ENCODE measurements at places on chromosomes 5 and 9.

- no peak for DNase-seq
Observed at GRCh38 chr5:59179704-59180103, 596.8 kb downstream of the RAB3C start.

GRCh38 chr5:16897800-16898199 is 38.3 kb downstream of the MYO10 start:
- no peak for DNase-seq

GRCh38 chr9:125202846-125203618 is 2.7 kb downstream of the RABEPK start:
- no peak for DNase-seq

DNA sequence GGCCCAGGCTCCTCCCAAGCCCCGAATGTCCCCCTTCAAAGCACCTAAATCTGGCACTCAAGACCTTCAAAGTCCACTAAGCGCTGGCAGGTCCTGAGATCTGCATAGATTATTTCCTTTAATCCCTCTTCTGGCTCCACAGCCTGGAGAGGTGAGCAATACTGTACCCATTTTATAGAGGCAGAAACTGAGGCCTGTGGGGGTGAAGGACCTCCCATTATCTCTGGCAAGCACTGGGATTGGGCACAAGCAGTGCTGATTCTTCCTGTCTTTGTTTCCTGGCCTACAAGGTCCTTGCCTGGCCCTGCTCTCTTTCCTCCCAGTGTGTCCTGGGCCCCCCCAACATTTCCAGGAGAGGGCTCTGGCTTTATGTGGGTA is 252.3 kb downstream of the PBX3 start:
- no peak for DNase-seq

DNA sequence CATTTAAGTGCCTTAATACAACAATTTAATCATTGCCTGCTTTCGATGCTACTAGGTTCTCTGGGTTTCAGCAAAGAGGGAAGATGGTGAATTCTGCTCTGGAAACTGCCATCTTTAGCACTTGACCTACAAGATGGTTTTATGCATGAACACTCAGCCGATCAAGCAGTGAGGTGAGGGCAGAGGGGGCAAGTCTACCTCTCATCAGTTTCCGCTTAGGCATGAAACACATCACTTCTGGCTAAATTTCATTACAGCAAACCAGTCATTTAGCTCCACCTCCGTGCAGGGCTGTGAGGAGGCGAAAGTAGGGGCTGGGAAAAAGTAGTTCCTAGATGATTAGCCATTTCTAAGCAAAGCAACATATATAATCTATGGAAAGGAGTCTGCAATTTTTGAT is 1018.0 kb downstream of the CDH18 start:
- DNase-seq, result no peak

DNA sequence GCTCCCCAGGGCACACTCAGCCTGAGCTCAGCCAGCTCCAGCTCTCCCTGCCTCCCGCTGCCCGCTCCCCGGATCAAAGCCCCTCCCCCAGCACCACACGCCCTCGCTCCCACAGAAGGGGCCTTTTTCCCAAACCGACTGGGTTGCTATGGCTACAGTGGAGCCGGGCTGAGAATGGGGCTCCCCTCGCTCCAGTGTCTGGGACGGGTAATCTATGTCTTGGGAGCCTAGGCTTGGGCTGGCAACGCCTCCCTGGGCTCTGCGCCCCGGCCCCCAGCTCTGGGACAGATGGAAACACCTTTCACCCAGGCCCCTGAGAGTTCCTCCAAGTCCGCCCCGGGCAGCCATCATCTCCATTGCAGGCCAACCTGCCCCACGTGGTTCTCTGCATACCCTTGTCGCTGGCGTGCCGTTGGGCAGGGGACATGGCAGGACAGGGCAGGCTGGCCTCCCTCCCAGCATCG is 29.6 kb downstream of the NOTCH1 start:
- DNase-seq, result no peak

- no peak for DNase-seq
Observed at GRCh38 chr5:107776922-107777740, 106.4 kb upstream of the EFNA5 start.

DNA sequence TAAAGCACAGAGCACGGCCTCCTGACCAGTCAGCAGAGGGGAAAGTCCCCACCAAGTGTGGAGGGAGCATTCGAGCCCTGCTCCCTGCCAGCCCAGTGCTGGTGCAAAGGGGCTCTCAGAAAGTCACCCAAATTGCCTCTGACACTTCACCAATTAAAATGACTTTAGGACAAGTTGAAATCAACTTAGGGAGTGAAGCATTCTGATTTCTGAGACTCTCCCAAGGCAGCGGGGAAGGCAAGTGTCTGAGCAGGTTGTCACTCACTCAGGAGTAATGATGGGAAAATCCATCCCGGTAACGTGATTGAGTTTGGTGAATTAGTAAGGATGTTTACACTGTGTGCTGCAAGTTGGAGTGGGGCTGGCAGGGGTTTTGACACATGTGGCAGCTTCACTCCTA is 73.7 kb downstream of the PCDH1 start:
- no peak for DNase-seq

DNA sequence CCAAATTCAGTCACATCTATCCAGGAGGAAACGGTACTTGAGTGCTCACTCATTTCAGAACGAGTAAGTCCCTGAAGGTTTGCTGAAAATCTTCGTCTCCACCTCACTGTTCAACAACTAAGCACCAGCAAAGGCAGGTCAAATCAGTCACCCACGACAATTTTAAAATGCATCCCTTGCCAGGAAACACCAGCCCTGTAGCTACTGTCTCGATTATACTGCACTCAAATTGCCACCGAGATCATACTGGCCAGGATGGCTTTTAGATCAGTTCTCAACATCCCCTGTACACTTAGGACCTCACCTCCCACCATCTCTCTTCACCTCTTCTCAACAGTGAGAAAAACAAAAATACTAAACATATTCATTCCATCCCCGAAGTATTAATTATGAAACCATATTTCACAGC is 298.6 kb downstream of the AGTPBP1 start:
- DNase-seq, result no peak

DNA sequence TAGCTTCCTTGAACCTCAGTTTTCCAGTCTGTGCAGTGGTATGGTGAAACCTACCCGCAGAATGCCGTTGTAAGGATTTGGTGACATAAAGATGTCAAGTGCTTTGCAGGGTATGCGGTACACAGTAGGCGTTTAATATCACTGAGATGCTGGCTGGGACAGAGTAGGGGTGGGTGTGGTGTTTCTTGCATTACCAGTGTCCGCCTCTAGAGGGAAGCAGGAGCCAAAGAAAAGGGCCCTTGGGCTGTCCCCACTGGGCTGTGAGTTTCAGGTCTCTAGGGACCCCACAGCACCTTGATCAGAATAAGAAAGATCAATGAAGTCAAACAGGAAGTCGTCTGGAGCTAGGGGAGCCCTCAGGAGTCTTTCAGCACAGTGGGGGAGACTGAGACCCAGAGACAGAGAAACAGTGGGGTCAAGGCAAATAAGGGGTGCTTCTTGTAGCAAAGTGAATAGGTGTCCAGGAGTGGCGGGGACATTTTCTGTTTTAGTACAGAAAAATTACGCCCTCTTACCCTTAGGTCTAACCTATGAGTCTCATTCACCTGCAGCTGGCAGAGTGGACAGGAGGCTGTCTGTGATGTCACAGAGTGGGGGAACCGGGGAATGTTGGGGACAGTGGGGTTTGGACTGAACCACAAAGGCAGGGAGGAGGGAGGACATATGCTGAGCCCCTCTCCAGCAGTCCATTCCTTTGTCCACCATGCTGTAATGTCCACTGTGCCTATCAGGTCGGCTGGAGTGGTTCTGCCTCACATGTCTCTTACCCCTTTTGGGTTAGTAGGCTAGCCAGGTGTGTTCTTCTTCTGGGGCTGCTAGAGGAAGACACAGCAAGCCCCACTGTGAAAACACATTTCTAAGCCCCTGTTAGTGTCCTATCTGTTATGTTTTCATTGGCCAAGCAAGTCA is 4.7 kb upstream of the TEX53 start:
- DNase-seq, result peak; percentile 35

DNA sequence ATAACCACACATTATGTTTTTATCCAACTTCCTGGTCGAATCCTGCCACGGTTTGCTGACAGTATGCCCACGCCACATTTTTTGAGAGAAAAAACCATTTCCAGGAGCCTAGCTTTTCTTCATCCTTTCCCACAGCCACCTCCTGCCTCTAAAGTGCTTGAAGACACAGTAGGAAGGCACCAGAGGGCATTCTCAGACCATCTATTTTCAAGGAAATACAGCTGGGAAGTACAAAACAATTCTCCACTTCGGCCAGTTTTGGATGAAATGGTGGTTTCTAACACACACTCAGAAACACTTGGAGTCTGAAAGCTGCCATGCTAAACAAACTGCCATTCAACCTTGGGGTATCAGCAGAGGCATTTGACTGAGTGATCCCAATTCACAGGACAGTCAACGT is 86.3 kb upstream of the RPS23 start:
- DNase-seq, result peak; percentile 75

- no peak for DNase-seq
Observed at GRCh38 chr5:181121675-181122561, 9.1 kb downstream of the OR2V1 start.

GRCh38 chr5:89267788-89268187 is 384.8 kb upstream of the MEF2C start:
- no peak for DNase-seq

DNA sequence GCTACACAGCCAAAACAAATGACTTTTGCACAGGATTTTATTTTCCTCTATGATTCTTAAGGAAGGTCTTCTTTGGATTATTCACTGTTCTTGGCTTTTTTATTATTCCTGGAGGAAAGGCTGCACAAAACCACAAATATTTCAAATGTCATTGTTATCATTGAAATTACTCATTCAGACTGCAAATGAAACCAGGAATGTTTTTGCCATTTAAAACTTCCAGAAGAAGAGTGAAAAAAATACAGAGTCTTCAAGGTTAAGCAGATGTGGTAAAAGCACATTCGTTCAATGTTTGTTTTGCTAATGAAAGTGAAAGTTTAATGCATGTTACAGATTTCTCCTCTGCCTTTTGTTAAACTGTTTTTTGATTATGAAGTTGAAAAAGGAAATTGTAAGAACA is 238.2 kb downstream of the TLE4 start:
- DNase-seq, result peak; percentile 12

DNA sequence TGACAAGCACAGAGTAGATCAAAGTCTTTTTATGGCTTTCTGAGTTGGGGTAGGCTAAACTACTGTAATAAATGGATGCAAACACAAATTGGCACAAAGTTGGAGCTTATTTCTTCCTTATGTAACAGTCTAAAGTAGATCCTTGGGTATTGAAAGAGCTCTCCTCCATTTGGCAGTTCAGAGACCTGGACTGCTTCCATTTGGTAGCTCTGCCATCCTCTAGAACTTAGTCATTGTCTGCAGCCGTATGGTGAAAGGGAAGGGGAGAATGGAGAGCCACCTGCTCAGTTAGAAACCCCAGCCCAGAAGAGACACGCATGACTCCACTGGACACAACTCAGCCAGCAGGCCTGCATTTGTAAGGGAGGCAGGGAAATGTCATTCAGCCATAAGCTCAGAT is 345.0 kb downstream of the DMAC1 start:
- no peak for DNase-seq

GRCh38 chr9:131546336-131547084 is 1.2 kb downstream of the PRRT1B start:
- no peak for DNase-seq

DNA sequence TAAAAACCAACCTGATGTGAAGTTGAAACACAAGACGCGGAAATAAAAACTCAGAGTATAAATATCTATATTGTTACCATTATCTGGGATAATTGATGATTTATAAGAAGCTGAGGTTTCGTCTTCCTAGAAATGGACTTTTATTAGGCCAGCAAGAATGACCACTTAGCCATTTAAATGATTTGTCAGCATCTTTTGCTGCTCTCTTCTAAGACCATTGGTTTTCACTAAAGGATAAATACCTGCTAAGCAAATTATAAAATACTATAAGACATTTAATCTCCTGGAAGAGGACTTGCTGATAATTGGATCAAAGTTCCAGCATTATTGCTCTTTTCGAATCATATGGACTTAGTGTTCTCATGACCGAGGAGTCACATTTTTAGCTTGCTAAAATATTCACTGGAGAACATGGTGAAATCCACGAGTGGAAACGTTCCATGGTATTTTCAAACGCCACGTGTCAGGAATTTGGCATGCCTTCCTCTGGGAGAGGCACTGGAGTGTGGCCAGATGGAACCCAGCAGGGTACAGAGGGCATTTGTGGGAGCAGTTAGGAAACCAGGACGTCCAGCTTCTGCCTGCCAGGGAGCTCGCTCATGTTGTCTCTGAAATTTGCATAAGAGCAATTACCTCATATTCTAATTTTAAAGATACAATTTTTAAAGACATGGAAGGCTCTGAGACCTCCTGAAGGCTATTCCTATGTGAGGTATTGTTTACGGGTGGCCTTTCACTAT is 43.1 kb downstream of the TNFAIP8 start:
- DNase-seq, result no peak

DNA sequence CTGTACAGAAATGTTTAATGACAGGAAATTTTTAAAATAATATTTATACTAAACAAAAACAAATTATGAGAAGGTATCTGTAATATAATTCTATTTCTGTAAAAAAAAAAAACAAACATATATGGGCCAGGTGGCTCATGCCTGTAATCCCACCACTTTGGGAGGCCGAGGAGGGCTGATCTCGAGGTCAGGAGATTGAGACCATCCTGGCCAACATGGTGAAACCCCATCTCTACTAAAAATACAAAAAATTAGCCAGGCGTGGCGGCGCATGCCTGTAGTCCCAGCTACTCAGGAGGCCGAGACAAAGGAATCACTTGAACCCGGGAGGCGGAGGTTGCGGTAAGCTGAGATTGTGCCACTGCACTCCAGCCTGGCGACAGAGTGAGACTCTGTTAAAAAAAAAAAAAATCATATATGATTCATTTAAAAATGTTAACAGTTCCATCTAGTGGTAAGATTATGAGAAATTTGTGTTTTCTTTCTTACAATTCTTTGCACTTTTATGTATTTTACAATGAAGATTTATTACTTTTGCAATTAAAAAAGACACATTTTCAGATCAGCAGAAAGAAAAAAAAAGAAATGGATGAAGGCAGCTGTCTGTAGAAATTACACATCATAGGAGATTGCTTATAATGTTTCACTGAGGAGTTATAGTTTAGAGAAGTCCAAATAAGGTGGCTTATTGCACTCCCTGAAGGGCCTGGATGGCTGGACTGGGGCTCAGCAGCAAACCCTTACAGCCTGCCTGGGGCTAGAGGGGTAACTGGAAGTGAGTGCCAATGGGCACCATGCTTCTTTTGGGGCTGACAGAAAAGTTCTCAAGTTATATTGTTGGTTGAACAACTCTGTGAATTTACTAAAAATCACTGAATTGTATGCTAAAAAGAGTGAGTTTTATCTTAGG is 20.3 kb downstream of the C9orf153 start:
- DNase-seq, result no peak

DNA sequence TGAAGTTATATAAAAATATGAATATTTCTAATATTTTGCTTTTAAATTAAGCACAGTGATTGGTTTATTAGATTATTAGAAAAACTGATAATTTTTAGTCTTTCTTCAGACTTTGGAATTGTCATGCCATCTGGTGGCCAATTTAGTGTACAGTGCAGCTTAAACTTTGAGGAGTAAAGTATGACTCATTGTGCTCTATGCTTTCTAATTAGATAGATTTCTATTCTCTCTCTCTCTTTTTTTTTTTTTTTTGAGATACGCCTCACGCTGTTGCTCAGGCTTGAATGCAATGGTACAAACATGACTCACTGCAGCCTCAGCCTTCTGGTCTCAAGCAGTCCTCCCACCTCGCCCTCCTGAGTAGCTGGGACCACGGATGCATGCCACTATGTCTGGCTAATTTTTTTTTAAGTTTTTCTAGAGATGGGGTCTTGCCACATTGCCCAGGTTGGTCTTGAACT is 42.1 kb upstream of the GPR21 start:
- DNase-seq, result peak; percentile 76

- DNase-seq, result peak; percentile 31
Observed at GRCh38 chr9:128323212-128323730, 632 bp downstream of the COQ4 start.

All from brain microvascular endothelial cell (primary cell).